Sciatic nerve (tissue), 2 donors: ENCODE measurements at places on chromosomes 2 and 18. TPM values are rescaled to one million over a fixed set of nuclear protein-coding genes. Genes with fewer than 3 reads are reported as not detected.

Gene CDCA7
- total RNA-seq = 1.0 TPM

Gene MC5R
- not detected for total RNA-seq

Gene GALR1
- 0.13 TPM for total RNA-seq

Gene ZBTB14
- 16.7 TPM for total RNA-seq

Gene KRCC1
- 35.0 TPM for total RNA-seq

Gene BCL11A
- 1.6 TPM for total RNA-seq

Gene SPATA3
- total RNA-seq = not detected

Gene ACVR1C
- 2.8 TPM for total RNA-seq

Gene SNORC
- 12.0 TPM for total RNA-seq

Gene CXCR1
- total RNA-seq = 4.9 TPM

Gene RESP18
- total RNA-seq = not detected
